ENCODE measurements at places on chromosomes 7 and 10.
A peak's percentile ranks its signal among the peaks of the same experiment; 100 is the strongest.

DNA sequence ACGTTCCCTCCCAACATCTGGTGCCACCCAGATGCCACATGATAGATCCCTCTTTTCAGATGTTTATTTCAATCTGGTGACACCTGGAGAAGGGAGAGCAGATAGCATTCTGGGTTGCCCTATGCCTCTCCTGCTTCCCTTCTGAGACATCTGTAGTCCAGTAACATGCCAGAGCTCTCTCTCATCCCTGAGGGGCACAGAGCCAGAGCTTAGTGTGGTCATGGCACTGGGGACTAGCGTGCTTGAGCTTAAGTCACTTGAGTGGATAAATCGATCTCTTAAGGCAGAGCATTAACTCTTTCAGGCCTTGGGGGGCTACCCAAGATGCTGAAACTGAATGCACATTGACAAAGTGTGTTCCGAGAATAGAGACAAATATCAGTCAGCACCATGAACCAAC is 47.9 kb downstream of the WNT2 start:
- DNase-seq = no peak

- DNase-seq = no peak
Measured at GRCh38 chr10:34522546-34522945, 292.6 kb downstream of the PARD3 start.

- no peak for DNase-seq
Measured at GRCh38 chr10:61010863-61011262, 66.9 kb upstream of the RHOBTB1 start.

- no peak for DNase-seq
Measured at GRCh38 chr10:5199398-5199797, 2.8 kb downstream of the AKR1C4 start.

DNA sequence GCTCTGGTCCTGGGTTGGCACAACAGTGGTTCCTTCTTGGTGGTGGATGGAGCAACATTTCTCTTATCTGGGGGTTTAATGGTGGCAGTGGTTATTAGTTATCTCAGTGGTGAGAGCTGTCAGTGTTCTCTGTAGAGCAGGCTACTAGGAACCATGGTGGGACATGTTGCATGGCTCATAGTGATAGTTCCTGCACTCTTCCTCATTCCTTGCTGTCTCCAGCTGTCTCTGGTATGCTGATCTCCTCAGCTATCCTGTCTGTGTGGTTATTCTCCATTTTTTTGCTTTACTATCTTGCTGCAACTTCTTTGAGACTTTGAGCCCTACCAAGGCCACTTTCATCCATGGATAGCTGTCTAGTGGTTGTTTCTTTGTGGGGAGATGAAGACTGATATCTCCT is 44.0 kb downstream of the CCDC7 start:
- no peak for DNase-seq

GRCh38 chr10:15783941-15784636 is 64.4 kb upstream of the ITGA8 start:
- DNase-seq = no peak

DNA sequence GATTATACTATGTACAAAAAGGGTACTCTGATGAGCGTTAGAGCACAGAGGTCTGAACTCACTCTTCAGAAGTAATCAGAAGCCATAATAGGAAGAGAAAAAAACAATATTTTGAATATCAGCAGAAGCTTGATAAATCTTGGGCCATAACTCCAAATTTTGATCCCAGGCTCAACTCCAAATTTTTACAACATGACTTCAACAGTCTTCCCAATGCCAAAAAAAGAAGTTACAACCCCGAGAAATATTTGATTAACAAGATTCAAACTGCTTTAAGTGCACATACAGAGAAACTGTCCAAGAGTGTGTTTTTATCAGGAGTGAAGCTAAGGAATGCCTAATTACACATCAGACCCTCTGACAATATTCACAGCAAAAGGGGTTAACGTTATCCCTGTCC is 7.5 kb downstream of the MPP7 start:
- no peak for DNase-seq

- DNase-seq = no peak
Measured at GRCh38 chr10:122301055-122301810, 30.1 kb downstream of the BTBD16 start.

DNA sequence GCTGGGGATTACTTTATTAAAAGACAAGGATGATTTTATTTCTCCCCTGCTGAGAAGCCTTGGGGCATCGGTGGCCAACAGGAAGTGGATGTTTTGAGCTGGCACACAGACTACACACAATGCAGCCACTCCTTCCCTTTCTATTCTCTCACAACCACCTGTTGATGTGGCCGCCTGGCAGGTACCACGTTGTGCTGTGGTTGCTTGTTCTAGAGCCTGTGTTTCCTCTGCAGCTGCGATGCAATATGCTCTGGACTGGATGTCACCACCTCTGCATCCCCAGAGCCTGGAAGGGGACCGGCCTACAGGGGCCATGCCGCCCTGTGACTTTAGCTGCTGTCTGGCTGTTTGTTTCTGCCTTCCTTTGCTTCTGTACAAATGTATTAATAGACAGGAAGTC is 195.7 kb upstream of the CELF2 start:
- DNase-seq = no peak

GRCh38 chr10:104449391-104449790 is 95.8 kb downstream of the CFAP58 start:
- no peak for DNase-seq

GRCh38 chr7:57354679-57355338 is 95.2 kb upstream of the ZNF716 start:
- DNase-seq = no peak

GRCh38 chr7:150994141-150994837 is 3.5 kb downstream of the NOS3 start:
- DNase-seq = no peak

- DNase-seq = no peak
Measured at GRCh38 chr7:157471259-157472125, 134.7 kb downstream of the DNAJB6 start.

DNA sequence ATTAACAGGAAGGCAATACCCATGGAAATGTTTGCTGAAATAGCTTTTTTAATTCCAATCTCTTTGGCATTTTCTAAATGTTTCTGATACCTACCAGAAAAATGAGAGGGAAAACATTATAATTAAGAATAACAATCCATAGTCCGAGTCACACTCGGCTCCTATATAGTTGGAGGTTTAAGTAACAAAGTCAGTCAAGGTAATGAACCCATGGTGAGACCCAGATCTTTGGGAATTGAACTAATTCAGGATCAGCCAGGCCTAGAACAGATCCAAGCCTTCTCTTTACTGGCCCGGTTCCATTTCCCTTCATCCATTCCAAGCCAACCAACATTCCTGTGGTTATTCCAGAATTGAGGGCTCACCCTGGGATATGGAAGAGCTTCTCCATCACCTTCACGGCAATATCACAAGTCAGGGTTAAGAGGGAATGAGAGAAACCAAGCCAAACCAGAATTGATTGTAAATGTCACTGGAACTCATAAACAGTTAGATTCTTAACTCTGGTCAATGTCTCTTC is 28.3 kb downstream of the ABCB4 start:
- no peak for DNase-seq

GRCh38 chr10:36888925-36889573 is 236.3 kb upstream of the ANKRD30A start:
- DNase-seq = peak; percentile 6

DNA sequence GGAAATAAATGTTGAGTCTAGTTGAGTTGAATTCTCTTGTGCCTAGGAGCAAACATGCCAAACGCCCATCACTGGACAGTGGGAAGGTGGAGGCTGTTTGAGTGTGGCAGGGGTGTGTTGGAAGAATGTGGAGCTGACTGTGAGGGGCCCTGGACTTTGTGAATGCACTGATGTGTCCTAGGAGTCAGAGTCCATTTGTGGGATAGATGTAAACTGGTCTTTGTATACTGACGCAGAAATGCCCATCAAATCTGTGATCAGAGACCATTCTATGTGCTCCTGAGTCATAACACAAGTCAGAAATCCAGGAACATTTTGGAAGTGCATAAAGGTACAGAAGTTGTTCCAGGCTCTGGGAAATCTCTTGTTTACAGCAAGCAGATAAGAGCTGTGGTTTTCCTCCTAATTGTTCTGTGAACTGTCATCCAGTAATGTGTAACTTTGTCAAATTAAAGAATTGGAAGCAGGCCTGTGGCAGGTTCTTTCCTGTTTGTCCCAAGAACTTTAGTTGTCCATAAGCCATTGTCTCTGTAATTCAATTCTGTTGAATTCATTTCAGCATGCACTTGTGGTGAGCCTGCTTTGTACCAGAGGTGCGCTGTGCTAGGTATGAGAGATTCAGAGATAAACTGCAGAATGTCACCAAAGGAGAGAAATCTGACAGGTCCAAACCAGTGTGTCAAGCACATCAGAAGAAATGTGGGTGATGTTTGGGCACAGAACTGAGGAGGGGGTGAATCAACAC is 7.6 kb downstream of the PRXL2A start:
- no peak for DNase-seq

GRCh38 chr10:133141958-133142340 is 18.1 kb upstream of the KNDC1 start:
- DNase-seq = no peak

GRCh38 chr7:78220754-78221153 is 422.2 kb downstream of the PHTF2 start:
- no peak for DNase-seq

- no peak for DNase-seq
Measured at GRCh38 chr10:114504769-114505579, 100.7 kb upstream of the AFAP1L2 start.

DNA sequence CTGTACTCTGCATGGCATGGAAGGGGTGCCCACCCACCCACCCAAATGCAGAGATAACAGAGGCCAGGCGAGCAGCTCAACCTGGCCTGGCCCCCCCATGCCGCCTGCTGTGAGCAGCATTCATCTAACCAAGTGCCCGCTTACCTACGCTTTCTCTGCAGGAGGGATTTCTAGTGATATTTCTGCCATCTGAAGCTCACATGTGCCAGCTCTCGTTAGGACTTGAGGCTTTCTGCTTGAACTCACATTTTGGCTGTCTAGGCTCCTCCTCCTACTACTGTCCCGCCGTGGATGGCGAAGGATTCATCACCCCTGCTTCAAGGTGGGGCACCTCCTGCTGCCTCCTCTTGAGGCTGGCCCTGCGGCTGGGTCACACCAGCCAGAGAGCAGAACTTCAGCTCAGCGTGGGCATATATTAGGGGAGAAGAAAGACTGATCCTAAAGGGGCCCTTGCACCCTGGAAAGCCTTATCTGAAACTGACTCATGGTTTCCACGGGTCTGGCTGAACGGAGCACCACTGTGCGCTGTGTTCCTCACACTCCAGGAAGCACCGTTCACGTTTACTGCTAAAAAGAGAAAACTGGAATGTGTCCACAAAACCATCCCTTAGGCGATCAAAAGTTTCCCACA is 45.5 kb downstream of the CTBP2 start:
- DNase-seq = no peak
